Heart left ventricle (tissue), 16 donors: ENCODE measurements at places on chromosomes 4 and X.

GRCh38 chr4:153403726-153404125 is 59.2 kb downstream of the MND1 start:
- no peak for DNase-seq

DNA sequence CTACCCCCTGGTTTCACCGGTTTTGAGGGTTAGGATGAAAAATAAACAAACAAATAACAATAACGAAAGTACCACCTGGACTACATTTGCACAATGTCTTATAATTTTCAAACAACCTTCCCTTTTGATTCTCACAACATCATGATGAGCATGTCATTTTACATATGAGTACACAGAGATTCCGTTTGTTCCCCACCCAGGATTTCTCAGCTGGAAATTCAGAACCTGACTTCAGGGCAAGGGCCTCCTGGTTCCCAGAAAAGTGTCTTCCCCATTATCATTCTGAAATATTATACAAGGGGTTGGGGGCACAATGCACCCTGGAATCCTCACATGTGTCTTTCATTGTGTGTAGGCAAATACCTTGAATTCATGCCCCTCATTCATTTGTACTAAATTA is 135.8 kb upstream of the NOCT start:
- no peak for DNase-seq

DNA sequence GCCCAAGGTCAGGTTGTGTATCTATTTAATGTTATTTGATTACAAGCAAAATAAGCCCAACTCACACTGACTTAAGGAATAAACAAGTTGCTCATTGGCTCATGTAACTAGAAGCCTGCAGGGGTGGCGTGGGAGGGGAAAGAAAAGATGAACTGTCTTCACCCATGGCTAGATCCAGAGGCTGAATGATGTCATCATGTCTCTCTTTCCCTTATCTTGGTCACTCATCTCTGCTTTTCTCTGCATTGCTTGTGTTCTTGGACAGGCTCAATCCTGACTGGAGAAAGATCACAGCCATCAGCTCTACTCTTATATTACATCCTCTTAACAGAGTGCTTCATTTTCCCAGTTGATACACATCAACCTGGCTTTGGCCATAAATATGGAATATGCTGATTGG is 290.0 kb upstream of the DIAPH2 start:
- no peak for DNase-seq

DNA sequence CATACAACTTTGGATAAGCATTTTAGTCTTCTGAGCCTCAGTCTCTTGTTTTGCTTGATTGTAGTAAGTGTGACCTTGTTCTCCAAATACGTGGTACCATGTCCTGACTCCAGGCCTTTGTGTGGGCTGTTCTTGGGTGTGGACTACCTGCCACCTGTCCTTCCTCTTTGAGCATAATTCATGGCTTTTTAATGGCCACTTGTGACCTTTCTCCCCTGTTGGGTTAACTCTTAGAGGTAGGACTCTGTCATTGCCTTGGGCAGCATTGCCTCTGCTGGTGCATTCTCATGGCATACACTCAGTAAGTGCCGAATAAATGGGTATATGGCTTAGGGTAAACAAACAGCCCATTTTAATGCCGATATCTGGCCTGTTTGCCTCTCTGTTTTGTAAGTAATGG is 3.0 kb downstream of the NSD2 start:
- DNase-seq, result no peak

GRCh38 chrX:15790769-15791290 is 546 bp downstream of the ZRSR2 start:
- DNase-seq, result no peak

DNA sequence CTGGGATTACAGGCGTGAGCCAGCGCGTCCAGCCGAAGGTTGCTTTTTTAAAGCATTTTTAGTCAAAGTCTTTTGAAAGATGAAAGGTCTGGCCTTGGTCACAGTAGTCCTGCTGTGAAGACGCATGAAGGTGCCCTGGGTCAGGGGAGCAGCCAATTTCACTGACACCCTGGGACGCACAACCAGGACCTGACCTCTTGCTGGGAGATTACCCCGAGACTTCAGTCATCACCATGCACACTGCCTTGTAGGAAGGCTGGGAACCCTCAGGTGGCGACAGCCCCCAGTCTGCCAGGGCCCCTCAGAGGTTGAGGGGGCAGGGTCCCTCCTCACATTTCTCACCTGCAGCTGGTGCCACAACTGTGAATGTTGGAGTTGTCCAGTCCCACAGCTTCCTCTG is 53.2 kb downstream of the CPLX1 start:
- DNase-seq, result no peak

GRCh38 chr4:4922441-4922840 is 63.0 kb downstream of the MSX1 start:
- DNase-seq, result no peak

GRCh38 chrX:73134741-73135140 is 55.4 kb upstream of the PABPC1L2A start:
- no peak for DNase-seq

DNA sequence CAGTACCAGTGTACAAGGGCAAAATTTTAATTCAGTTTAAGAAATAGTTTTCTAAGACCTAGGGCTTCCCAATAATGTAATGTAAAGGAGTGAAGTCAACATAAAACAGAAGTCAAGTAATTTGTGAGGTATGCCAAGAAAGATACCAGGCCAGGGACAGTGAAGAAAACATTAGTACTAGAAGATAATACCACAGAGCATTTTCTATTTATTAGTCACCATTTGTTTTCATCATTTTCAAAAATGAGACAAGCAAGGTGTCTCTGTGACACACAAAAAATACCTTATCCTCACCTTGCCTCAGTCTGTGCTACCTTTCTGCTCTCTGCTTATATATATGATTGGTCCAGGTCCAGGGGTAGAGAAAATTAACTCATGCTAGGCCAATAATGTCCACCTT is 46.8 kb downstream of the VEGFC start:
- no peak for DNase-seq

DNA sequence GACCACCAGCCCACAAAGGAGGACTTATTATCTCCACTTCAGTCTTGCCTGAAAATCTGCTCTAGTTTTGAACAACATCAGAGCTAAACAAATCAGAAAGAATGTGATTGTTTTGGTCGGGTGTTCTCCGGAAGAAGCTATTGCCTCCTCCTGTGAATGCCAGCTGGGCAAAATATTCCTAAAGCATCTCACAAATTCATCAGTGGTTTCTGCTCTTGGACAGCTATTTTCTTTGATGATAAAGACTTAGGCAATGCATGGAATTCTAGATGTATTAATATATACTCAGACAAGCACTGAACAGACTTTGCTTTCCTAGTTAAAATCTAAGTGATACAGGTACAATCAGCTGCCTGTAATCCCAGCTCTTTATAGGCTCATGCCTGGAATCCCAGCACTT is 71.8 kb downstream of the ASMT start:
- DNase-seq, result no peak

DNA sequence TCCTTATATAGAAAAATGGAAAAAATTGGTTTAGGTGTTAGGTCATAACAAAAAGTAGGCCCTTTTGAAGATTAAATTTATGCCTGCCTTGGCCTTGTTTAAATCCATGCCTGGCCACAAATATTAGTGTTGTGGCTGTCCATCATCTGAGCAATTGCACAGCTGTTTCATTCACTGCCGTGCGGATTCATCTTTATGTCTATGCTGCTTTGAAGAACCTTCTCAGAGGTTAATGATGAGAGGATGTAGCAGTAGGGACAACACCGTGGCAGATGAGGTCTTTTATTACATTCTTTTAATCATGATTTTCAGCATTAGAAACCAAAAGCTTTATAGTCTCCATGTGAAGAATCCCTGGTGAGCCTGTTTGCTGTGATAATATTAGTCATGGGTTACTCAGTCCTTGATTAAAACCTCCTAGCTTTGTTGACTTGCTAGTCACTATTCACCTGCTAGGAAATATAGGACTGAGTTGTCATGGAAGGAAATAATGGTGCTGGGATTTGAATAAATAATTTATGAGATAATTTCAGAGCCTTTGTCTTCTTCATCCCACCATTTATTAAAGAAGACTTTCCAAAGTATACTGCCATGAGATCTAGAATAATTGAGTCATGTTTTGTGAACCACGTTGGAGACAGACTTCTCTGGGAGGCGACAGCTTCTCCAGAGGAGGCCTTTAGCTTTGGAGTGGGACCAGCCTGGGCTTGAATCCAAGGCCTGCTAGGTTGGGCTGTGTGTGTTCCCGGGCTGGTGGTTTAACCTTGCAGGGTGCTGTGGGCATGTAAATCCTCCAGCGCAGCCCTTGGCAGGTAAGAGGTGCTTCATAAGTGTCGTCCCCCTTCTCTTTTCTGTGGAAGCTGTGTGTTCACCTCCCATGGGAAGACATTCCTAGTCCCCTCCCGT is 53.5 kb downstream of the PTTG2 start:
- DNase-seq, result peak; percentile 59

DNA sequence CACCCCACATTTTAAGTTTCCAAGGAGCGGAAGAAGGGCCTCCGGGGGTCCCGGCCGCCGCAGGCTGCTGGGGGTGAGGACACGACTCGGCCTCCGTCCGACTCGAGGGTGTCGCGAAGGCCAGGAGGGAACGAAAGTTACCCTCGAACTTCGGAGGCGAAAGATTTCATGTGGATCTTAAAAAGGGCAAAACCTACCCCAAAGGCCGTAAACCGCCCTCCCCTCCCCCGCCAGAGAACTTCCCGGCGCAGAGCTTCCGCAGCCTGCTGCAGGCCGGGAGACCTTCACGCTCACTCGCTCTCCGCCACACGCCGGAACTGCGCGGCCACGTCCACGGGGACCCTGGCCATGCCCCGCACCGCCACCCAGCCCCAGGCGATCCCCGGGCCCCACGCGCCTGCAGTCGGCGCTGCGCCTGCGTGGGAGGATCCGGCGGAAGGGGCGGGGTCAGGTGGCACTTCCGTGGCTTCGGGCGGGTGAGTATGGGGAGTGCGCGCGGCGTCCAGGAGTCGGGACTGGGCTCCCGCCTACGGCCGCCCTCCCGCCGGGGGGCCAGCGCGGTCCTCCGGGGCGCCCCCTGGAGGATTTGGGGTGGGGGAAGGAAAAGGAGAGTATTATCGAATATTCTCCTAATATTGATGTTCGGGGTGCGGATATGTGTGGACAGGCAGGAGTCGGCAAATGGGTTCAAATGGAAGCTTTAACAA is at the start of gene MMAA:
TSS of gene MMAA (plus strand) at position 454 of the 707 bp plus-strand sequence. CDS start 19,755 bp downstream, outside the sequence.
- DNase-seq, result peak; percentile 98

GRCh38 chrX:118352566-118352965 is 6.7 kb downstream of the WDR44 start:
- DNase-seq, result no peak

DNA sequence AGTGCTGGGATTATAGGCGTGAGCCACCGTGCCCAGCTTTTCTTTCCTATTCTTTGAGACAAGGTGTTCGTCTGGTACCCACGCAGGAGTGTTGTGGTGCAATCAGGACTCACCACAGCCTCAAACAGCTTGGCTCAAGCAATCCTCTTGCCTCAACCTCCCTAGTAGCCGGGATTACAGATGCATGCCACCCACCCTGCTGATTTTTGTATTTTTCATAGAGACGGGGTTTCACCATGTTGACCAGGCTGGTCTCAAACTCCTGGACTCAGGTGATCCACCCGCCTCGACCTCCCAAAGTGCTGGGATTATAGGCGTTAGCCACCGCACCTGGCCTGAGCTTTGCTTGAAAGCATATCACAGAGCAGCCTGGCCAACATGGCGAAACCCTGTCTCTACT is 1.5 kb upstream of the CRLF2 start:
- no peak for DNase-seq

- DNase-seq, result no peak
Observed at GRCh38 chr4:127730142-127730913, at the start of gene SLC25A31. Gene SLC25A31 (plus strand): TSS chr4:127730400. CDS start chr4:127730546, 146 bp downstream.

DNA sequence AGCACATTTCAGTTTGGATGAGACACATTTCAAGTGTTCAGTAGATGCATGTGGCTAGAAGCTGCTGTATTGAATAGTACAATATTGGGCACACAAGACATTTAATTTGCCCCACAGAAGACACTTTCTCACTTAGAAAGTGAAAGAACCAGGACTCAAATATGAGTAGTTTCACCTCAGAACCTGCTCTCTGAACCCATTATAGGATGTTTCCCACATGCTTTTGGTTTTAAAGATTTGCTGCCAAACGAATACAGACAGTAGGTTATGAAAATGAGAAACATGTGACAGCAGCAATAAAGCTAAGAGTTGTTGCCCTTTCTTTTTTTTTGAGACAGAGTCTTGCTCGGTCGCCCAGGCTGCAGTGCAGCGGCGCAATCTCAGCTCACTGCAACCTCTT is 32.3 kb downstream of the C4orf54 start:
- DNase-seq, result no peak

DNA sequence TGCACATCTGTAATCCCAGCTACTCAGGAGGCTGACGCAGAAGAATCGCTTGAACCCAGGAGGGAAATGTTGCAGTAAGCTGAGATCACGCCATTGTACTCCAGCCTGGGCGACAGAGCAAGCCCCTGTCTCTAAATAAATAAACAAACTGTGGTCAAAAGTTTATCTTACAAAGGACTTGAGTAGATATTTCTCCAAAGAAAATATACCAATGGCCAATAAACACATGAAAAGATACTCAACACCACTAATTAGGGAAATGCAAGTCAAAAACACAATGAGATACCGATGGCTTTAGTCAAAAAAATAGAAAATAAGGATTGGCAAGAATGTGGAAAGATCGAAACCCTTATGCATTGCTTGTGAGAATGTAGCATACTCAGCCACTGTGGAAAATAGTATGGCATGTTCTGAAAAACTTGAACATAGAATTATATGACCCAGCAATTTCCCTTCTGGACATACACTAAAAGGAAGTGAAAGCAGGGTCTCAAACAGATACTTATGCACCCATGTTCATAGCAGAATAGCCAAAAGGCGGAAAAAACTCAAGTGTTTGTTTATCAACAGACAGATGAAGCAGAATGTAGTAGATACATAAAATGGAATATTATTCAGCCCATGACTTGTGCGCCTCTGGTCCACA is 2.0 kb upstream of the CFAP97 start:
- no peak for DNase-seq

DNA sequence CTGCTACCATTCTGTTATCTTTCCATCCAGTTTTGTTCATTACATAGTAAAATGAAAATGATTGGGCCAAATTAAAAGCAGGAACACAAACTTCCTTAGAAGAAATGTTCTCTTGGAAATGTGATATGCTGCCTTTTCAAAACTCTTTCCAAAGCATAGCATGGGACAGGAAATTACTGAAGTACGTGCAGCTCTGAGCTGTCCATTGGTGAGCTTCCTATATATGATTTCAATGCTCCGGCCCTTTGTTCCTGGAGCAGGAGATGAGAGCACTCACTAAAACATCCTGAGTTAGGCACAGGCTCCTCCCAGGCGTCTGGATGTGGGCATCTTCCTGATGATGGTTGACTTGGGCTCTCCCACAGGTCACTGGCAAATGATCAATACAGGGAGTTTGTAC is 33.0 kb upstream of the ANXA3 start:
- DNase-seq, result no peak

DNA sequence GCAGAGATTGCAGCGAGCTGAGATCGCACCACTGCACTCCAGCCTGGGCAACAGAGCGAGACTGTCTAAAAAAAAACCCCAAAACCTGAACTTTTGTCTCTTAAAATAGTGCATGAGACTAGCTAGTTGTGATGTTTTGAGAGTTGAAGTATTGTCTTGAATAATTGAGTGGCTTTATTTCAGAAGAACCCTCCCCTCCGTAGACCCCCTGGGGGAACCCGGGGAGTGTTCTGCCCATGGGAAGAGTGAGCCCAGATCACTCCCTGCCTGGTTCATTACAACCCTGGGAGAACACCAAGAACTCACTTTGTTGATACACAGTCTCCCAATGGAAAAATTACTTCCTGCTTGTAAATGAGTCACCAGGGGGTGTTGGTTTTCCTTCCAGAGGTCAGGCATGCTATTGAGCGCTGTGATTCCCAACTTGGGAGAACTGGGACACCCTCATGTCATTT is 65.3 kb upstream of the SHISA3 start:
- peak; percentile 34 for DNase-seq

- no peak for DNase-seq
Observed at GRCh38 chrX:97398030-97398551, 514.4 kb downstream of the RPA4 start.

- DNase-seq, result no peak
Observed at GRCh38 chr4:170672381-170672965, 582.7 kb upstream of the AADAT start.
